ENCODE measurements at places on chromosomes 1 and 21.
A peak's percentile ranks its signal among the peaks of the same experiment; 100 is the strongest.

DNA sequence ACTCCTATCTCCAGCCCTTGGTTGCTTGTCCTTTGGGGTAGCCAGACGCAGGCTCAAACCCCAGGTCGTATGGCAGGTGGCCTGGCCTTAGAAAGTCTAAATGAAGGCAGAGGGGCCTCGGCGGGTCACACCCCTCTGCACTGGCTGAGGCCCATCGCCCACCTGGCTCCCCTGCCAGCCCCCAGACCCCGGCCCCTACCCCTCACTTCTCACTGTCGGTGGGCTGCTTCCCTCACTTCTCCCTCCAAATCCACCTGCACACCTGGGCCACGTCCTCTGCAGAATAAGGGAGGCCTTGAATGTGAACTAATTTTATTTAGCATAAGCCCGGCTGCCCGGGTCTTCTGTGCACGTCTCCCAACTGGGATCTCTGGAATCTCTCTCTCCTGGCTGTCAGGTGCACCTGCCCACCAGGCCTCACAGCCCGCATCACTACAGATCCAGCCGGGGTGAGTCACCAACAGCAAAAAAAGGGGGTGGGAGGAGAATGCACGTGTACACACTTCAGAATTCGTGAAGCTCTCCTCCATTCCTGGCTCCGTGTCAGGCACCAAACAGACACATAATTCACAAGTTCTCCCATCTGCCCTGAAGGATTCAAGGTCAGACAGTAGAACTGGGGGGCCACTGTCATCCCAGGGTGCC lies 107.5 kb upstream of the SIM2 start:
- no peak overlapping the region for H3K4me3 ChIP-seq
- H3K36me3 ChIP-seq, result no peaks in the 10 kb centered on the region
- no peaks in the 10 kb centered on the region for H3K27me3 ChIP-seq
- no peak overlapping the region for H3K27ac ChIP-seq
- DNase-seq, result no peak

- no peaks in the 10 kb centered on the region for H3K27me3 ChIP-seq
- no peaks in the 10 kb centered on the region for H3K4me1 ChIP-seq
- no peak overlapping the region for H3K27ac ChIP-seq
- no peak overlapping the region for H3K4me3 ChIP-seq
These were observed 15.8 kb downstream of the THRAP3 start for GRCh38 chr1:36239941-36240637.

- H3K36me3 ChIP-seq, result peaks cover 1% of the 10 kb centered on the region
- peaks cover 7% of the 10 kb centered on the region for H3K4me1 ChIP-seq
- DNase-seq, result peak; percentile 72
- H3K4me3 ChIP-seq, result no peak overlapping the region
- no peak overlapping the region for H3K27ac ChIP-seq
These were observed 64.1 kb upstream of the ACTL8 start for GRCh38 chr1:17690906-17691634.

GRCh38 chr1:155226910-155227260 lies 18.4 kb downstream of the MTX1 start:
- no peaks in the 10 kb centered on the region for H3K36me3 ChIP-seq
- no peaks in the 10 kb centered on the region for H3K27me3 ChIP-seq
- H3K27ac ChIP-seq, result peak overlapping the region; percentile 75
- H3K4me3 ChIP-seq, result peak overlapping the region; percentile 88

DNA sequence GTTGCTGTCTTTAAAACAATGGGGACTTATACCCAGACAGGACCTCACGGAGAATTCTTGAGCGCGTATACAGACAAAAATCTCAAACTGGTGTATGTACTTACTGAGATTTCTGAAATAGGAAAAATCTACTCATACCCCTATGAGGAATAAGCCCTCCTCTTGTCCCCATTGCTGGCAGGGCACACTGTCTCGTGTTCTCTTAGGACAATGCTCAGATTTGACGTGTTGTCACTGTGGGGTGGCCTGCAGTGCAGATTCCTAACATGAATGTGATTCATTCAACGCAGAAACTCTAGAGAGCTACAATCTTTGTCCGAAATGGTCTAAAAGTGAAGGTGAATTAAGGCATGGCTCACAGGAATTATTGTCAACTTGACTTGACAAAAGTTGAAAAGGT lies 31.1 kb upstream of the PDE9A start:
- DNase-seq, result no peak
- no peaks in the 10 kb centered on the region for H3K4me1 ChIP-seq
- no peaks in the 10 kb centered on the region for H3K27me3 ChIP-seq
- no peaks in the 10 kb centered on the region for H3K36me3 ChIP-seq
- no peak overlapping the region for H3K27ac ChIP-seq
- no peak overlapping the region for H3K4me3 ChIP-seq

- no peak overlapping the region for H3K4me3 ChIP-seq
- H3K36me3 ChIP-seq, result no peaks in the 10 kb centered on the region
- no peak overlapping the region for H3K27ac ChIP-seq
- DNase-seq, result no peak
These were observed 8.9 kb upstream of the ZNF326 start for GRCh38 chr1:89986020-89986419.

GRCh38 chr1:111597426-111597825 lies 22.2 kb upstream of the RAP1A start:
- H3K4me1 ChIP-seq, result peaks cover 3% of the 10 kb centered on the region
- H3K36me3 ChIP-seq, result no peaks in the 10 kb centered on the region
- no peaks in the 10 kb centered on the region for H3K27me3 ChIP-seq
- H3K27ac ChIP-seq, result no peak overlapping the region
- H3K4me3 ChIP-seq, result no peak overlapping the region
- no peak for DNase-seq

GRCh38 chr1:119341372-119341947 lies 27.1 kb upstream of the HAO2 start:
- DNase-seq, result no peak
- no peak overlapping the region for H3K4me3 ChIP-seq
- H3K27ac ChIP-seq, result peak overlapping the region; percentile 53

DNA sequence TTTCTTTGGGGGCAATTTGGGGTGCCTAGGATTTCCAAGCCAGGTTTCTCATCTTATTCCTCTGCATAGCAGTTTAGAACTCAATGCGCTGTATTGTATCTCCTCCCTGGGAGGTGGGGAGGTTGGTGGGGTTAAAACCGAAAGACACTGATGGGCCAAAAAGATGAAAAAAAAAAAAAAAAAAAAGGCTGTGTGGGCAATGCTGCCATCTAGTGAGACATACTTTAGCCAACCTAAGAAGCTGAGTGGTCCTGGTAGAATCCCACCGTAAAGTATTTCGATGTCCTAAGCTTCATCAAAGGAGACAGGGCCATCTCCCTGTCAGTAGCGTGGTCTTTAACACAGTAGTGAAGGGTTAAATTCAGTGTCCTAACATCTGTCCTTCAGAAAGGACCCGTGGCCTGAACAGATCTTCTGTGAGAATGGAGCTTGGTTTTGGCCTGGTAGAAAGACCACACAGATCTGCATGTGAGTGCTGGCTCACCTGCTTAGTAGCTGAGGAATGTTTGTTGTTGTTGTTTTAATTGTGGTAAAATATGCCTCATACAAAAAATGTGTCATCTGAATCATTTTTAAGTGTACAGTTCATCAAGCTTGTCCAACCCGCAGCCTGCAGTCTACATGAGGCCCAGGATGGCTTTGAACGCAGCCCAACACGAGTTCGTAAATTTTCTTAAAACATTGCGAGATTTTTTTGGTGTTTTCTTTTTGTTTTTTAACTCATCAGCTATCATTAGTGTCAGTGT lies 226.2 kb downstream of the KIF26B start:
- no peaks in the 10 kb centered on the region for H3K36me3 ChIP-seq
- H3K4me3 ChIP-seq, result no peak overlapping the region
- peak; percentile 51 for DNase-seq
- H3K27me3 ChIP-seq, result no peaks in the 10 kb centered on the region
- H3K27ac ChIP-seq, result no peak overlapping the region

DNA sequence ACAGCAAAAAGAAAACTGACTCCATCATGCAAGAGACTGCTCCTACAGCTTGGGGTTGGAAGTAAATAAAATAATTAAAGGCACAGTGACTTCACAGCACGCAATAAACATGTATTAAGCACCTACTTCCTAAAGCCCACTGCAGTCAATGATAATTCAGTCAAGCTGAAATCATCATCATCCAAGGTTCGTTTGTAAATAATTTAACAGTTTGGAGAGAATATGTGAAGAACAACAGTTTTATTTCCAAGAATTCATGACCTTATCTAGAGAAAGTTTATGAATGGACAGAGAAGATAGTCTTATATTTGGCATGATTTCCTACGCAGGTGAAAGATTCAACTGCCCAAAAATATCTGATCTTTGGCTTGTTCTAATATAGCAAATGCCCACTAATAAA lies 86.8 kb downstream of the SMYD3 start:
- DNase-seq, result no peak

GRCh38 chr1:166165661-166166328 lies 1.0 kb downstream of the FAM78B start:
- peak; percentile 56 for DNase-seq
- no peak overlapping the region for H3K4me3 ChIP-seq
- no peak overlapping the region for H3K27ac ChIP-seq
- peaks cover 18% of the 10 kb centered on the region for H3K27me3 ChIP-seq
- H3K4me1 ChIP-seq, result no peaks in the 10 kb centered on the region
- no peaks in the 10 kb centered on the region for H3K36me3 ChIP-seq

DNA sequence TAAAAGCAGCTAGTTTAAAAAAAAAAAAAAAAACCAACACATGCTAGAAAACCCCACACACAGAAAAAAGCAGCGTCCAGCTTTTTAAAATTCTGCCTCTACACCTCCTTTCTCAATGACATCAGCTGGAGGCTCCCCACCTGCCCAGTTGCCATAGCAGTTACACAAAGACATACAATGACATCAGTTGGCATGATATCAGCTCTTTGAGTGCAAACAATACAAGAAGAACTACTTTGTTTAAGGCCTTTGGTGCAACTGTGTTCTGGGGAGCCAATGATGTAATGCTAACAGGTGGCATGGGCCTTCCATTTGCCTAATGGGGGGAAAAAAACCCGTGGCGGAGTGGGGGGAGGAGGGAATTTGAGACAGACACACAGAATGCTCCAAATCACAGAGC lies 32.9 kb downstream of the DUSP10 start:
- peak; percentile 76 for DNase-seq
- no peaks in the 10 kb centered on the region for H3K36me3 ChIP-seq
- no peak overlapping the region for H3K27ac ChIP-seq
- H3K27me3 ChIP-seq, result no peaks in the 10 kb centered on the region
- no peak overlapping the region for H3K4me3 ChIP-seq

DNA sequence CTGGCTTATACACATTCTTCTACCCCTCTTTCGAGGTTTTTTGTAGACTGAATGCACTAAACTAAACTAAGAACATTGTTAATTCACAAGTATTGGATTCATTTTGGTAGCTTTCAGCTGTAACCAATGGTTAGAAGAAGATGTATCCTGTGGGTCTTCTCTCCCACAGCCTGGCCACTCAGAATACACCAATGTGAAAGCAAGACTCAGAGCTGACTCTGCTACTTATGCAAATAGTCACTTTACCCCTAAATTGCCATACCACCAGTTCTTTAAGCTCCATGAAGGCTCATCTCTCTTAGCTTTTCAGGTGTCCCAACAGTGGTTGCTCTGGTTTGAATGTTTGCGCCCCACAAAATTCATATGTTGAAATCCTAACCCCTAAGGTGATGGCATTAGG lies 60.1 kb downstream of the RGS13 start:
- DNase-seq, result no peak
- H3K36me3 ChIP-seq, result no peaks in the 10 kb centered on the region
- no peaks in the 10 kb centered on the region for H3K4me1 ChIP-seq
- H3K27me3 ChIP-seq, result no peaks in the 10 kb centered on the region

DNA sequence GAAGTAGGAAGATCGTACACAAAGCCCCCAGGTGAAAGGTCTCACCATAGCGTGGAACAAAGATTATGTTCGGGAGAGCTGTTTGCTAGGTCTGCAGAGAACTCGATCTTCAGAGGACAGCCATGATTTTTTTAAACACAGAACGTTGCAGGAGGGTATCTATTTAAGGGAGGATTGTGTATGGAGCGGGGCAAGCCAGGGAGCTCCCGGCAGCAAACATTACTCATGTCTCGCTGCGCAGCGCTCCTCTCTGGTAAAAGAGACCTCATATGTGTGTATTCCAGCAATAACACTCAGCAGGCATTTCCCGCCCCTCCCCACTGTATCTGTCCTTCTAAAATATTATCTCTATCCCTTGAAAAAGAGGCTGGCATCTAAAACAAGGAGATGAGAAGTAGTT lies 2.7 kb downstream of the GLIS1 start:
- peaks cover 2% of the 10 kb centered on the region for H3K27me3 ChIP-seq
- H3K4me3 ChIP-seq, result no peak overlapping the region
- no peaks in the 10 kb centered on the region for H3K36me3 ChIP-seq
- no peak for DNase-seq
- H3K4me1 ChIP-seq, result peaks cover 24% of the 10 kb centered on the region

DNA sequence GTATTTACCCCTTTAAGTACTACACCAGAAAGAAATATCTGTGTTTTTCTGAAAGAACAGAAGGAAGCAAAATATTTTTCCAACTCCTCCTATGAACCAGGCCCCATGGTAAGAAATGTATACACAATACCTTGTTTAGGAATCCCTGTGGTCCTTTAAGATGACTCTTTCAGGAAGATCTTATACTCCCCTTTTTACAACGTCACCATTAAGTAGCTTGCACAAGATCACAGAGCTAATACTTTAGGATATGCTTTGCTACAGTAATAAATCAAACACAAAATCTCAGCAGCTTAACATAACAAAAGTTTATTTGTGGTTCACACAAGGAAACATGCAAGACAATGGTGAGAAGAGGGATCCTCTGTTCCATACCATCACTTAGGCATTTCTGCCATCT lies 8.8 kb upstream of the LAMB3 start:
- H3K4me3 ChIP-seq, result no peak overlapping the region
- no peaks in the 10 kb centered on the region for H3K36me3 ChIP-seq
- H3K4me1 ChIP-seq, result no peaks in the 10 kb centered on the region
- no peaks in the 10 kb centered on the region for H3K27me3 ChIP-seq
- no peak overlapping the region for H3K27ac ChIP-seq

- no peak overlapping the region for H3K4me3 ChIP-seq
- H3K36me3 ChIP-seq, result no peaks in the 10 kb centered on the region
- no peaks in the 10 kb centered on the region for H3K27me3 ChIP-seq
- no peaks in the 10 kb centered on the region for H3K4me1 ChIP-seq
- no peak overlapping the region for H3K27ac ChIP-seq
These were observed 180.3 kb downstream of the FAF1 start for GRCh38 chr1:50779801-50780200.

GRCh38 chr1:159338018-159338417 lies 35.9 kb downstream of the FCER1A start:
- H3K4me1 ChIP-seq, result no peaks in the 10 kb centered on the region
- H3K36me3 ChIP-seq, result no peaks in the 10 kb centered on the region
- peak; percentile 28 for DNase-seq
- no peak overlapping the region for H3K4me3 ChIP-seq
- no peaks in the 10 kb centered on the region for H3K27me3 ChIP-seq

GRCh38 chr1:163672976-163673758 lies 351.4 kb downstream of the NUF2 start:
- no peaks in the 10 kb centered on the region for H3K36me3 ChIP-seq
- H3K27ac ChIP-seq, result peak overlapping the region; percentile 78
- peaks cover 20% of the 10 kb centered on the region for H3K4me1 ChIP-seq
- DNase-seq, result no peak

- DNase-seq, result no peak
- H3K4me3 ChIP-seq, result no peak overlapping the region
- H3K27ac ChIP-seq, result no peak overlapping the region
- no peaks in the 10 kb centered on the region for H3K4me1 ChIP-seq
- no peaks in the 10 kb centered on the region for H3K36me3 ChIP-seq
- H3K27me3 ChIP-seq, result no peaks in the 10 kb centered on the region
These were observed 18.5 kb downstream of the CSF1 start for GRCh38 chr1:109929170-109929569.
